ENCODE measurements at places on chromosomes 7 and 10.

DNA sequence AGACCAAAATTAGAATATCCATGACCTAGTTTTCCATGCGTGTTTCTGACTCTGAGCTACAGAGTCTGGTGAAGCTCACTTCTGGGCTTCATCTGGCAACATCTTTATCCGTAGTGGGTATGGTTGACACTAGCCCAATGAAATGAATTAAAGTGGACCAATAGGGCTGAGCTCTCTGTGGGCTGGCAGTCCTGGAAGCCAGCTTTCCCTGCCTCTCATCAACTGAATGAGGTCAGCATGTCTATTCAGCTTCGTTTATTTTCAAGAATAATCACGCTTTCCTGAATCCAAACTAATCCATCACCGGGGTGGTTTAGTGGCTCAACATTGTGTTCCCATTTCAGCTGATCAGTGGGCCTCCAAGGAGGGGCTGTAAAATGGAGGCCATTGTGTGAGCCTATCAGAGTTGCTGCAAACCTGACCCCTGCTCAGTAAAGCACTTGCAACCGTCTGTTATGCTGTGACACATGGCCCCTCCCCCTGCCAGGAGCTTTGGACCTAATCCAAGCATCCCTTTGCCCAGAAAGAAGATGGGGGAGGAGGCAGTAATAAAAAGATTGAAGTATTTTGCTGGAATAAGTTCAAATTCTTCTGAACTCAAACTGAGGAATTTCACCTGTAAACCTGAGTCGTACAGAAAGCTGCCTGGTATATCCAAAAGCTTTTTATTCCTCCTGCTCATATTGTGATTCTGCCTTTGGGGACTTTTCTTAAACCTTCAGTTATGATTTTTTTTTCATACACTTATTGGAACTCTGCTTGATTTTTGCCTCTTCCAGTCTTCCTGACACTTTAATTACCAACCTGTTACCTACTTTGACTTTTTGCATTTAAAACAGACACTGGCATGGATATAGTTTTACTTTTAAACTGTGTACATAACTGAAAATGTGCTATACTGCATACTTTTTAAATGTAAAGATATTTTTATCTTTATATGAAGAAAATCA, 35.5 kb downstream of the CAV1 start:
- peak; percentile 69 for DNase-seq

DNA sequence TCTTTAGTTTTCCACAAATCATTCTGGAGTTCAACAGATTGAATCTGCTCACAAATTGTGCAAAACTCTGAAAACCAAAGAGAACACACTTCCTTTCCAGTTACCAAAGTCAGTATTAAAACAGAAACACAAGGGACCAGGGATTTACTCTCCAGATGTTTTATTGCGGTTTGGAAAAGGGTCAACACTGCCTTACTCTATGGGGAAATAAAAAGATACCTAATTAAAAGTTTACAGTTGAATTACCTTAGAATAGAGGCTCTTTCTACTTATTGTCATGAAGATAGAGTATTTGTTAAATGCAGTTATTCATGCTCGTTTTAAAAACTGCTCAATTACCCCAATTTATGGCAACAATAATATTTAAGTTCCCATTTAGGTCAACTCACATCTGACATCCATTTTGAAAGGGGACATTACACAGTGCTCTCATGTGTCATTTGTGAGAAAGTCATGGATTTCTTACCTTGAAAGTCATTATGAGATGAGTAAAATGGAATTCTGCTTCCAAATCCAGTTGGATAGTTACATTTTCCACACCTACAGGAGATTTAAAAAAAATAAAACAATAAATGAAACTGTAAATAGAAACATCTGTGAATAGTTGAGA, 8.4 kb downstream of the LAMB1 start:
- DNase-seq = no peak

- no peak for DNase-seq
These were observed 308.2 kb downstream of the AUTS2 start for GRCh38 chr7:69906283-69906995.

DNA sequence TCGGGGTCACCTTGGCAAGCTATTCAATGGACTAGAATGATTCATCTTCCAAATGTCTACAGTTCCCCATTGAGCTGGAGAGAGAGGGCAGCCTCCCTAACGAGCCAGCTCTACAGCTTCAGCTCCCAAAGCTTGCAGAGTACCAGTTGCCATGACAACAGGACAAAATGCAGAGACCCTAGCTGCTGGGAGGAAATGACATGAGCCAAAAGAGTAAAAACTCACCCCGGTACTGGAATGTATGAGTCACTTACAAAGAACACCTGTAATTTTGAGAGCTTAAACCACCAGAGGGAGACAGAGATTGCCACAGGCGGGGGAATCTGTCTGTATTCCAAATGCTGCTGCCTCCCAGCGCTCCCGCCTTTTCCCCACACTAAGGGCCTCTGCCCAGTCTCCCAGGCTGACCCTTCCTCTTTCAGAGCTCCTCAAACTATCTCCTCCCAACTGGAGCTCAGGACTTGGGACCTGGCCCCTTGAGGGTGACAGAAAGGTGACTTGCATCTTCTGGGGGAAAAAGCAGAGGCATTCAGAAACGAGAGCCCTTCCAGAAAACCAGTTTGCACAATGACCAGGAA, 95.5 kb downstream of the CUL2 start:
- peak; percentile 55 for DNase-seq

DNA sequence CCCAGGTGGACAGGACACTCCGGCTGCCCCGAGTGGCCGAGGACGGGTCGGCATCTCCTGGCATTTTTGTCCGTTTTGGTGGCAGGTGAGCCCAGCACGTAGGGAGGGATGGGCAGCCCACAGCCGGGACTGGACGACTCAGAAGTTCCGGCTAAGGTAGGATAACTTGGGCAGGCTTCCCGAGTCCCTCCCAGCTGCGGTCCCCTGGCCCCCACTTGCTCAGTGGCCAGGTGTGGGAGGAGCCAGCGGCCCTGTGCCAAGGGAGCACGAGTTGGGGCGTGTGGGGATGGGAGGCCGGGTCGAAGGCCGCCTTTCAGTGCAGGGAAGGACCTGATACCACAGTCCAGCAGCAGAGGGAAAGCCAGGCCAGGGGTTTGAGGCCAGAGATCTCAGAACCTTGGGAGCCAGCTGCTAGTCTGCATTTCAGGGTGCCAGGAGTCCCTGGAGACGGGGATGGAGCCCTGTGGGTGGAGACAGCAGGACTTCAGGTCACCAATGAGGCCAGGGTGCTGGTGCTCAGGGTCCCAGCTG, 58.5 kb downstream of the PWWP2B start:
- no peak for DNase-seq

DNA sequence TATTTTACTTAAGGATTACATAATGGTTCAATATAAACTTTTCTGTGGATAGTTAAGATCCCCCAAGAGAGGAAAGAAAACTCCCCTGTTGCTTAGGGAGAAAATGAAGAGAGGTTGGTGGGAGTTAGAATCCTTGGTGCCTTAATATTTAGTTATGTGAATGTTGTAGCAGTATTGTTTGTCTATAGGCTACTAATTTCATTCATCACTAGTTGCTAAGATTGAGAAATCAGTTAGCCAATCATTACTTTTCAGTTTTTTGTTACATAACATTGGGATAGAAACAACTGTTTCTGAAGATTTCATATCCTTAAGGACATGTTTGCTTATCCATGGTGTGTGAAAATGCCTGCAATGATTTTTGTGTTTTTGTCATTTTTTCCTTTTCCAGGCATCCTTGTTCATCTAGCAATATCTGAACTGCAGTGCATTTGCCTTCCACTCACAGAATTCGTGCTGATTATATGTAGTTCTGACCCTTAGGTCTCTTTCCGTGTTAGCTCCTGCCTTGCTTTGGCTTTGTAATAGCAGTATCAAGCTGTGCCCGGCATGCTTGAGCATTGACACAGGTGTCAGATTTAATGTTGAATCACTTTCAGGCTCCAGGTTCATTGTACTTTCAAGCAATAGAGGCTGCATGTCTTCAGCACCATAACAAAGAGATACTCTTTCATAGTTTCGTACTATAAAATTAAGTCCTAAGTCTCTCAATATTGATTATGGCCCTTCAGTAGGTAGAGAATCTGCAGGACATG, 85.0 kb downstream of the PODXL start:
- DNase-seq = no peak

DNA sequence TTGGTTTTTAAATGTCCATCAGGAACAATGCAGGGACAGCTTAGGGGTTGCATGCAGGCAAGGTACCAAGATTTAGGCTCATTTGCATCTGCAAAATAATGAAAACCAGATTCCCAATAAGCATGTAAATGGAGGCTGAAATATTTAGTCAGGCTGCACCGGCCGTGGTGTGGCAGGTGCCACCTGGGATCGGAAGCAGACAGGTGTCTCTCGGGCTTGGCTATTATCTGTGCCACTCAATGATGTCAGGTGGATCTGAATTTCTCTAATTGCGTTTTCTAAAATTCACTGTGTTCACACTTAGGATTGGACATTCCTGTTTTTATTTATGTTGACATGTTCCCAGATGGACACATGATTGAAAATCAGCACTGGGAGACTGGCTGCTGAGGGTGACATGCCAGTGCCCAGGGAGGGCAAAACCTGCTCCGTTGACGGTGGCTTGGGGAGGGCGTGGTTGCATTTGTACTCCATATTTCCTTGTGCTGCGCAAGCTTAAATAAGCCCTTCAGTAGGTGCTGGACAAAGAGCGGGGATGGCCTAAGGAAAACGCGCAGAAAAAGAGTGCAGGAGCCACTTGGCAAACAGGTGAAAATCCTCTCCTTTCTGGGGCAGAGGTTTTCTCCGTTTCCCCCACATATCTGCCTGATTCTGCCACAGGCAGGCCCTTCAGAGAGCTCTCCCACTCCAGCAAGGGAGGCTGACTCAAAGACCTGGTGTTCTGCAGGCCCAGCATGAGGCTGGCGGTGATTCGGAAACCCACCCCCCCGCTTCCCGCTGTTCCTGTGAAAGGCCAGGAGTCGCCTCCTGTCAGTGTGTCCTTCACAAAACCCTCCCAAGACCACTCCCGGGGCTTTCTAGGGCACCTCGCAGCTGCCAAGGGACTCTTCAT, 142.5 kb downstream of the WDR37 start:
- DNase-seq = peak; percentile 65

GRCh38 chr7:33616752-33617151, 288.6 kb upstream of the BMPER start:
- no peak for DNase-seq

DNA sequence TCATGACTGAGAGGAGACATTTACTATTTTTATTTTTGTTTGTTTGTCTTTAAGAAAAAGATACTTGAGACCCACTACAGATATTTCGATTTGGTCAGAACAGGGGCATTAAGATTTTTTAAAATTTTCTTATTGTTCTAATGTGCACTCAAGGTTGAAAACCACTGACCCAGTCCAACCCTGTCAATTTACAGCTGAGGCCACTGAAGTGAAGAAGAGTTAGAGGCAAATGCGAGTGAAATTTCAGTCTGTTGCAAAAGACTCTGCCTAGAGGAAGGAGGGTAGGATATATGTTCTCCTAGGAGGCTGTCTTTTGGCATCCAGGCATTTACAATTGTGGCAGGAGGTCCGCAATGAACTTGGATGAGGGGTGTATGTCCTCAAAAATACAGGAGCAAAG, 396.3 kb downstream of the RPS24 start:
- DNase-seq = no peak

DNA sequence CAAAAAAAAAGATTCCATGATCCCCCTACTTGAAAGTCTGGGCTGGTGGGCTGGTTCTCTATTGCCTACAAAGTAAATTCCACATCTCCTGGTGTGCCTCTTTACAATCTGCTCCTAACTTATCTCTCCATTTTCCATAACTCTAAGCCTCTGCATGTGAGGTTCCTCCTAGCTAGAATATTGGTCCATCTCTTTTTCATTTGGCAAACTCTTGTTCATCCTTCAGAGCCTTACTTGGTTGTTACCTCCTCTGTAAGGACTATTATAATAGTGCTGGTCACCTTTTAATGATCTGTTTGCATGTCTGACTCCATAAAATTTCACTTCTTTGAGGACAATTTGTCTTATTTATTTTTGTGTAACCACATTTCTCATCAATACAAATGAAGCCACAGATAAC, 1.6 kb upstream of the NRCAM start:
- DNase-seq = no peak

GRCh38 chr7:85423209-85423895, 236.5 kb upstream of the SEMA3D start:
- DNase-seq = no peak

DNA sequence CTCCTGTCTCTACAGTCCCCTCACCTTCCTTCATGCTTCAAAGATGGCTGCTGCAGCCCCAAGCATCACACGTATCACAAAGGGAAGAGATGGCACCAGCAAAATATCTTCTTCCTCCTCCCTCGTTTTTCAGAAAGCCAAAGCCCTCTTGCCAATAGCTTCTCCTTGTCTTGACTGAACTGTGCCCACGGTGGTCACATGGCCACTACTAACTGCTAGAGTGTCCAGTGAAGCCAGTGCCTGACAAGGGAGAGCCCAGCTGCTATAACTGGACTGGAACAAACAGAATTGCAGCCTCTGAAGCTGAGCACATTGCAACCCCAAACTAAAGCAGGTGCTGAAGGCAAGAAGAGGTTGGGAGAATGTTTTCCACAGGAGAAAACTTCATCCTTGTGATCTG, 120.8 kb upstream of the RET start:
- DNase-seq = no peak

GRCh38 chr10:124375353-124375614, 43.4 kb downstream of the OAT start:
- DNase-seq = no peak

- DNase-seq = no peak
These were observed 217.7 kb upstream of the KCND2 start for GRCh38 chr7:120055300-120055699.

- DNase-seq = no peak
These were observed 98.7 kb downstream of the AUTS2 start for GRCh38 chr7:69696686-69697685.

GRCh38 chr7:141675436-141676215, 26.3 kb downstream of the DENND11 start:
- DNase-seq = no peak

GRCh38 chr10:15681076-15681475, 38.6 kb downstream of the ITGA8 start:
- DNase-seq = no peak

DNA sequence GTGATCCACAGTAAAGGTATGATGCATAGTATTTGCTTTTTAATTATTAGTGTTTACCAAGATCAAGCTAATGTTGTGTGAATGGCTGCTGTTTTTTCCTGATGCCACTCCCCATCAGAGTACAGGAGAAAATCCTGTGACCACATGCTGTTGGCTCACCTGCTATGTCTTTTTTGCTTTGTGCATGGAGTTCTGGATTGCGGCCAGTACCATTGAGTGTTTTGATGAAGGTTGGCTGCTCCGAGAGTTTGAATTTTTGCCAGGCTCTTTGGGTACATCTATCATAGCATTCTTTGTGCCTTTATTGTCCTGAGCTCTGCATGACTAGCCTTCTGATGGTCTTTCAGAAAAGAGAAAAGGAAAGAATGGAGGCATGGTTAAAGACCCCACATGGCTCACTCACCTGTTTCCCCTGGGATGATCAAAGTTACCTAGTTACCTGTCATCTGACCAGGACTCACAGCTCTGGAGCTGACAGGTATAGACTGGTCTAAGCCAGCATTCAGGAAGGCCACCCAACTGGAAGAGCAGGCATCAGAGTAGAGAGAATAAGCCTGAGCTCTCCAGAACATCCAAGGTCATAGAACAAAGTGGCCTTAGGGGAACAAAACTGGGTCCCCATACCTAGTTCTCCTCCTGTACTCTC, 11.8 kb upstream of the SGPL1 start:
- DNase-seq = peak; percentile 87

- no peak for DNase-seq
These were observed 117.8 kb upstream of the SHH start for GRCh38 chr7:155930061-155930460.
